ENCODE measurements at places on chromosomes 3 and 15. TPM values are rescaled to one million over a fixed set of nuclear protein-coding genes. Genes with fewer than 3 reads are reported as not detected.

GRCh38 chr15:41993472-41994170 lies 21.3 kb upstream of the EHD4 start:
- peak; percentile 51 for DNase-seq
- no peaks in the 10 kb centered on the region for H3K4me1 ChIP-seq
- no peak overlapping the region for H3K4me3 ChIP-seq
- H3K36me3 ChIP-seq = no peaks in the 10 kb centered on the region
- no peak overlapping the region for H3K27ac ChIP-seq

DNA sequence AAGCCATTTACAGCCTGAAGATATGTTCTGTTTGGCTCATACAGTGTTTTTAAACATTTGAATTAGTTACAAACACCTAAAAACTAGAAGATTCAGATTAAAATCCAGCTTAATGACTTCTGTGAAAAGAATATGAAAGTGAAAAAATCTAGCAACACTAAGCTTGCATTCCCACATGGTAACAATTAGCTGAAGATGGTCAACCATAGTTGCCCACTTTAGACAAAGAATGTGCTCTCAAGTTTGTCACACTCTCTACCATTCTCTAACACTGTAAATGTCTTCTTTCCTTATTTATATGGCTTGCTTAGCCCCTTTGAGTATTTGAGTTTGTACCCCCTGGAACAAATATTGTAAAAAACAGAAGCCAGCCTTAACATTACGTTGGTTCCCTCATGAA lies 32.7 kb downstream of the HDGFL3 start:
- no peaks in the 10 kb centered on the region for H3K4me1 ChIP-seq
- no peak overlapping the region for H3K4me3 ChIP-seq
- no peak for DNase-seq
- H3K27ac ChIP-seq = no peak overlapping the region

GRCh38 chr15:50825946-50826345 lies 60.4 kb upstream of the SPPL2A start:
- H3K4me3 ChIP-seq = no peak overlapping the region
- no peaks in the 10 kb centered on the region for H3K4me1 ChIP-seq
- no peaks in the 10 kb centered on the region for H3K36me3 ChIP-seq
- no peak for DNase-seq
- no peak overlapping the region for H3K27ac ChIP-seq

DNA sequence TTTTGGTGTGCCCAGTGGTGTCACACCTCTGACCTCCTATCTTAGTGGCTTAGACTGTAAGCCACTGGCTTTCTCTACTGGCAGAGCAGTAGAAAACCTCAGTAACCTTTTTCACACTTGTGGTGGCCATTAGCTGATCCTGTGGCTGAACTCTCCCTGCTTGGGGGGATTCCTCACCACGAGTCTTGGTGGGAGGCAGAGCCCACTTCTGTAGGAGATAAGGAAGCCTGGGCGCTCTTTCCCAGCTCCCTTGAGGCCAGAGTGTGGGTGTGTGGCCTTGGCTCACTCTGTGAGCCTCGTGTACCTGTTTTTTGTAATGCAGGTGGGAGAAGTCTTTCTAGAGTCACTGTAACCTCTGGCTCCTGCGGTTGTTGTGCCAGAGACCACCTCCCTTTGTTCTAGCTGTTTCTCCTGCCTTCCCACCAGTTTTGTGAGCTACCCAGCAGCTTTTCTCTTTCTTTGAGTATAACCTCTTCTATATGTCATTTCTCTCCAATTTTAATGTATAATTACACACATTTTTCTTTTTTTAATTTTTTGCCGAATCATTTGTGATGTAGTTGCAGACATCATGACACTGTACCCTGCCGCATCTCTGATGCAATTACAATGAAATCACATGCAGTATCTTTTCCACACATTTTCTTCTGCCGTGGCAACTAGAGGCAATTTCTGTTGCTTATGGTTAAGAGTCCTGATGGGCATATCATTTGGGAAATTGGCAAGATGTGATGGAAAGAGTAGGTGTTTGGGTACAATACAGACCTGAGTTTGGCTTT lies 13.8 kb downstream of the XCR1 start:
- H3K4me1 ChIP-seq = no peaks in the 10 kb centered on the region
- no peak for DNase-seq
- no peaks in the 10 kb centered on the region for H3K27me3 ChIP-seq
- H3K27ac ChIP-seq = no peak overlapping the region

DNA sequence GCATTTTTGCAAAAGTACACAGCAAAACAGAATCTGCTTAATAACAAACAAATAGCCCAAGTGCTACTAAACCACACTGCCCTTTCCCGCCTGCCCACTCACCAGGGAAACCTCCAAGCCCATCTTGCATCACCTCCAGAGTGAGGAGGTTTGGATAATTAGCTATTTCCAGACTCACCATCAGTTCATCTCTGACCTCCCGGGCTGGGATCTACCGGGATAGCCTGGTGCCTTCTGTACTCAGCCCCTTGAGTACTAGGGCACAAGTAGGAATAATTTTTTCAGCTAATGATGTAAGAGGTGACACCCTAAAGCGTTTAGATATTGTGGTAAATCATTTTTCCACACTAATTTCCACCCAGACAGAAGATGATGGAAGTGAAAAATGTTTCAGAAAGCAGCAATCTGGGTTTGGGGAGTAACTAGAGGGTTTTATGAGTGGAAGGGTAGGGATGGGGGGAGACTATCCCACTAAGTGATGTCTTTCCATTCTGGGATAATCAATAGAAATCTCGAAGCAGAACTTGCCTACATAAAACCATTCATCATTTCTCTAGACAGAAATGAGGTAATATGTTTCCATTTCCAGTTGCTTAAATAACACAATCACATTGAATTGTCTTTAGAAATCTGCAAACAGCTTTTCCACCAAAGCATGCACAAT lies 40.9 kb downstream of the TAFA4 start:
- no peak overlapping the region for H3K4me3 ChIP-seq
- no peak for DNase-seq
- no peaks in the 10 kb centered on the region for H3K4me1 ChIP-seq
- no peaks in the 10 kb centered on the region for H3K27me3 ChIP-seq
- H3K27ac ChIP-seq = no peak overlapping the region

DNA sequence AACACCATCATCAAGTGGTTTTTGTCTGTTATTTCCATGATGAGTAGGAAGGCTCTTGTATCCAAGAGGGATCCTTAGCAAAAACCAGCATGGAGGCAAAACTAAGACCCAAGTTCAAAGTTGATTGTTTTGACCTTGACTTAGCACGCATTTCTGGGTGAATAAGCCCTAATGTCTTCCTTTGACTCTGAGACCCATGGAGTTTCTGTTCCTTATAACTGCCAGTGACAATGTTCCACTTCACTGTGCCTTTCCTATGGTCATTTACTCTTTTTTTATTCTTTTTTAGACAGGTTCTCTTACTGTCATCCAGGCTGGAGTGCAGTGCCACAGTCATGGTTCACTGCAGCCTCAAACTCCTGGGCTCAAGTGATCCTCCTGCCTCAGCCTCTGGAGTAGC lies 118.2 kb upstream of the MRPL3 start:
- no peaks in the 10 kb centered on the region for H3K4me1 ChIP-seq
- no peak overlapping the region for H3K27ac ChIP-seq

DNA sequence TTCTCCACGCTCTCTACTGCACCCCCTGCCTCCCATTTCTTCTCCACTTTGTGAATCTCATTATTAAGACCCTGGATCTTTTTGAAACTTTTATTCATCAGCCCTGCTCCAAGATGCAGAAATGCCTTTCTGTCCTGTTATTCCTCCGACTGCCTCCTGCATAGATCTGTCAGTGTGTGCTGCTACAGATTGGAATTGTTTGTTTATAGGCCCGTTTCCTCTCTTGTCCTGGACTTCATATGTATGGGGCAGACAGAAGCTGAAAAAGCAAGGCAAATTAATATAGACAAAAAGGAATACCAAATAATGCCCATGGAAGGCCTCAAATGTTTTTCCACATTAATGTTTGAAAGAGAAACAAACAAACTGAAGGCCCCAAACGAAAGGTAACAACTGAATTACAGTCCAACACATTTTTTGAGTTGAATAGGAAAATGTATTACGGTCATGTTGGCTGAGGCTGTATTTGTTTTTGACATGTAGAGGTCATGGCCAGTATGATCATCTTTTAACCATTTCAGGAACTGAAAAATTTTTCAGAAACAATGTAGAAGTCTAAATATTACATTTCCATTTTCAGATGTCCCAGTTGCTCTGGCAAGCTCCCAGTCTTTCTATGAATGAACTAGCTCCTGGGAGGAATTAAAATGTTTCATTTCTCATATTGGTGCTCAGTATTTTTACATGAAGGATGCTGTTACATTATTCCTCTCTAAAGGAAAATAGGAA lies 8.8 kb downstream of the CHST2 start:
- H3K36me3 ChIP-seq = no peaks in the 10 kb centered on the region
- H3K4me3 ChIP-seq = no peak overlapping the region
- H3K27me3 ChIP-seq = no peaks in the 10 kb centered on the region
- no peak overlapping the region for H3K27ac ChIP-seq

DNA sequence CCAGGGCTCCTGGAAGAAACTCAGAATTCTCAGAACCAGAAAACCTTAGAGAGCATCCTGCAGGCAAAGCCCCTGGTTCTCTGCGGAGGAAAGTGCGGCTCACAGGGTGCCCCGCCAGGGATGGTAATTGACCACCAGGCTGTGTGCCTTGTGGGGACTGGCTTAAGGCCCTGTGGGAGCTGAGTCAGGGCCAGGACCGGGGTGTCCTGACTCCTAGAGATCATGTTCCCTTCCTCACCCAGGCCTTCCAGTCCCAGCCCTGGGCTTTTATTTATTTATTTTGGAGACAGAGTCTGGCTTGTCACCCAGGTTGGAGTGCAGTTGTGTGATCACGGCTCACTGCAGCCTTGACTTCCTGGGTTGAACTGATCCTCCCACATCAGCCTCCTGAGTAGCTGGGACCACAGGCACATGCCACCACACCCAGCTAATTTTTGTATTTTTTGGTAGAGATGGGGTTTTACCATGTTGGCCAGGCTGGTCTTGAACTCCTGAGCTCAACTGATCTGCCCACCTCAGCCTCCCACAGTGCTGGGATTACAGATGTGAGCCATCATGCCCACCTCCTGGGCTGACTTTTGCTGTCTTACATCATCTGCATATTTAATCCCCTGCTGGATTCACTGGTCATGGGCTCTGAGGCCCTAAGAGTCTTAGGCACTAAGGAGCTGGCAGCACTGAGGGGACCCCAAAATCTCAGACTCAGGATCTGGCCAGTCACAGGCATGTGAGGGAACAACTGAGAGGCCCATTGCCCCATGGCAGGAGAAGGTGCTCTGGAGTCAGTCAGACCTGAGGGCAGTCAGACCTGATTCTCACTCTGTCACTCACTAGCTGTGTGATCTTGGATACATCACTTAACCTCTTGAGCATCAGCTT lies 20.4 kb upstream of the LAMP3 start:
- H3K27ac ChIP-seq = no peak overlapping the region
- no peaks in the 10 kb centered on the region for H3K4me1 ChIP-seq
- no peaks in the 10 kb centered on the region for H3K36me3 ChIP-seq
- no peak for DNase-seq
- no peaks in the 10 kb centered on the region for H3K27me3 ChIP-seq

DNA sequence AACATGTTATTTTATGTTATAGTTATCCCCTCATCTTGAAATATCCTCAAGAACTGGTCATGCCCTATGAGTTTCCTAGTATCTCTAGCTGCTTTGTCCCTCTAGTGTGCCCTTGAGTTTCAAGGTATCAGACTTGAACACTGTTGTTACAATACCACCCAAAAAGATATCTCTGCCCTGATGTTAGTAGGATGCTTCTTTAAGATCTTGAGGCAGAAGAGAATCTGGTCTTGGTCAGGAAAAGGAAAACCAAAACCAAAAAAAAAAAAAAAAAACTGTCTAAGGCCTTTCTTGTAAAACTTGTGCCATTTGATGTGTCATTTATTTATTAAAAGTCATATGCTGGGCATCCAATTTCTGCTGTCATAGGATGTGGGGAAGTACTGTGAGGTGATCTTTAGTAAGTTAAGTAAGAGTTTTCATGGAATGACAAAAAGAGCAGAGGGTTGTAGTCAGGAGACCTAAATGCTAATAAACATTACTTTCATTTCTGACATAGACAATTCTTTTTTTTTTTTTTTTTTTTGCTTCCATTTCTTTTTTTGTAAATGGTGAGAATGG lies 229.7 kb downstream of the NECTIN3 start:
- H3K36me3 ChIP-seq = no peaks in the 10 kb centered on the region
- H3K27me3 ChIP-seq = no peaks in the 10 kb centered on the region
- no peak overlapping the region for H3K4me3 ChIP-seq
- no peaks in the 10 kb centered on the region for H3K4me1 ChIP-seq
- no peak for DNase-seq
- no peak overlapping the region for H3K27ac ChIP-seq

GRCh38 chr3:114418107-114418506 lies 124.3 kb downstream of the TIGIT start:
- H3K36me3 ChIP-seq = no peaks in the 10 kb centered on the region
- H3K4me3 ChIP-seq = no peak overlapping the region
- H3K4me1 ChIP-seq = no peaks in the 10 kb centered on the region
- no peaks in the 10 kb centered on the region for H3K27me3 ChIP-seq
- no peak for DNase-seq

- H3K36me3 ChIP-seq = peaks cover 2% of the 10 kb centered on the region
- no peaks in the 10 kb centered on the region for H3K4me1 ChIP-seq
- no peak overlapping the region for H3K27ac ChIP-seq
- no peak overlapping the region for H3K4me3 ChIP-seq
- no peak for DNase-seq
Observed at GRCh38 chr3:183779896-183780465, 45.4 kb downstream of the MAP6D1 start.

- DNase-seq = no peak
- H3K4me3 ChIP-seq = no peak overlapping the region
- no peaks in the 10 kb centered on the region for H3K27me3 ChIP-seq
- no peaks in the 10 kb centered on the region for H3K4me1 ChIP-seq
Observed at GRCh38 chr3:177306252-177306651, 109.0 kb upstream of the TBL1XR1 start.

Gene PPP1R14D
- total RNA-seq = not detected

Gene CCDC54
- total RNA-seq = not detected

Gene TMEM212
- not detected for total RNA-seq

Gene CFAP92
- total RNA-seq = 1.2 TPM

Gene UPK1B
- not detected for total RNA-seq

Gene CYP8B1
- not detected for total RNA-seq

All from aorta (tissue), 5 donors.